ENCODE measurements at places on chromosomes 2 and 18.

DNA sequence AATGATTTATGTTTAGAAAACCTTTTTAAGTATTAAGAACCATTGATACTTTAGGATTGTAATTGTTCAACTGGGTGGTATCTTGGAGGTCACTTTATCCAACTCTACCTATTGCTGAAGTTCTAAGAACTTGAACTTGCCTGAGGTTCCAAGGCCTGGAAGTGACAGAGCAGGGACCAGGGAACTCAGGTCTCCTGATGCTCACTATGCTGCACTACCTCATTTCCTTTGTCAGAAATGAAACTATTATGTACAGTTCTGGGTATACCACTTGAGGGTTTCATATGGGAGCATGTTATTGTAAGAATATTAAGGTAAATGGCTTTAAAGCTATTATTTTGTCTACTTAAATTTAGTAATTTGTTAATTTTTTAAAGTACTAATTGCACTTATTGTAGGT, 3.0 kb downstream of the MBD5 start:
- no peak for DNase-seq

DNA sequence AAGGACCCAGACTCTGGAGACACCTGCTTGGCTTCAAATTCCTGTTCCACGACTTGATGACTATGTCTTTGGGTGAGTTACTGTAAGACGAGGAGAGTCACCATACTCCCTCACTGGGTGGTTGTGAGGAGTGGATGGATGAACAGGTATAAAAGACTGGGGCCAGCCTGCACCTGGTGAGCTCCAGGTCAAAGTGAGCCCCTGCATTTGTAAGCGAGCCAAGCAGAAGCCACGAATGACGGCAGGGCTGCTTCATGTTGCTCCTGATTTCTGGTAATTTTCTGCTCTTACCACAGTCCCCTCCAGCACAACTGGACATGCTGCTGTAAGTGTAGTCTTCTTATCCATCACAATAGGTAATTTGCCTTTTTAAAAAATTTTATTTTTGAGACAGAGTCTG, 86.6 kb downstream of the POLR1A start:
- DNase-seq: no peak

GRCh38 chr2:46327627-46328026, 30.4 kb downstream of the EPAS1 start:
- DNase-seq: no peak

DNA sequence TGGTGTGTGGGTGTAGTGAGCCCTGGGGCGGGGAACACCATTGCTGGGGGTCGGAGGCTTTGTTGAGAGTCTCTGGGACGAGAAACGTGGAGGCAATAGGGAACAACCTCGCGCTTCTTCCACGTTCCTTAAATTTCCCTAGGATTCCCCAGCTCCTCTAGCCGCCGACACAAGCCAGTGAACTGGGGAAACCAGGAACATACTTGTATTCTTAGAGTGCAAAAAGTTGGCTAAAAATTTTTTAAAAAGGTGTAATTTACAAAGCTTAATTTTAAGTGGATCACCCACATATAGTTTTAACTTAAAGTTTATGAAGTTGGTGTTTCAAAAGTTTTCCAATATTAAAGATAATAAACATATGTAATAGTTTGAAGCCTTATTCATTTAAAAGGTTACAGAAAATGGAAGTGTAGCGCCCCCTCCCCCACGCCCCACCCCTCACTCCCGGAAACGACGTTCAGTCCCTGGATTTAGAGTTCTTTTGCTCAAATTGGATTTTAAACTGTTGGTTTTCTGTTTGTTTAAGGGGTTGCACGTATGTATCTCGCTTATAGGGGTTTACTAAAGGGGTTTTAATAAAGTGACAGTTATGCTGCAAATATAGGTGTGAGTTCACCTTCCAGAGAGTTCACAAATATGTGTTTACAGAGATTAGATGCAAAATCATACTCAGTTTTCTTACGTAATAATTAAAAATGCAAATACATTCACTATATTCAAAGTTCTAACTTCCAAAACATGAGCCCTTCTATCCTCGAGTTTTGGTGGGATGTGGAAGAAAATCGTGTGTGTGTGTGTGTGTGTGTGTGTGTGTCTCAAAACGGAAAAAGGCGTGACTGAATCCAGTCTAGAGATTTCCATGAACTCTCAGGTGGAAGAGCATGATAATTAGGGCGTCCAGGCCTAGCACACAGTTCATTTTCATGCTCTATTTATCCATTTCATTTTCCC, 872 bp downstream of the DSG2 start:
- DNase-seq: no peak

GRCh38 chr18:76405681-76406356, 89.2 kb downstream of the ZNF516 start:
- no peak for DNase-seq

- DNase-seq: no peak
Observed at GRCh38 chr2:77387324-77387723, 134.9 kb downstream of the LRRTM4 start.

DNA sequence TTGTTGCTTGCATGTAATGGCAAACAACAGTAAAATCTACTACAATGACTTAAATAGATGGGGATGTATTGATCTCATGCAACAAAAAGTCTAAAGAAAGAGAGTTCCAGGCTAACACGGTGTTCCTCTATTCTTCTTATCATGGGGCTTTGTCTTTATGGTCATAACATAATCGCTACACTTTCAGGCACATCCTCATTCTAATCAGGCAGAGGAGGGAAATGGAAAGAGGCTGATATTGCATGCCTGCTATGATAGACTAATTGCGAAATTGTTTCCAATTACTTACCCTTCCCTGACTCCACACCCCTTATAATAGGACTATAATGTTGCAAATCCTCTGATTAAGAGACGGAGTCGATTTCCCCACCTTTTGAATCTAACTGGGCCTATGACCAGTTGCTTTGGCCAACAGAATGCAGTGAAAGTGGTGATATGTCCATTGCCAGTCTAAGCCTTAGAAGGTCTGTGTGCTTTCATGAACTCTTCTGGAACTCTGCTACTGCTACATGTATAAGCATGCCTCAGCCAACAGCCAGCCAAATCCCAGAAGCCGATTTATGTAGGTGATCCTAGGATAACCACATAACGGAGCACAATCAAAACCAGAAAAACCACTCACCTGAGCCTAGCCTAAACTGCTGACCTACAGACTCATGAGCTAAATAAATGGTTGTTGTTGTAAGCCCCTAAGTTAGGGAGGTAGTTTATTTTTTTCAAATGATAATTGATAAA, 180.3 kb upstream of the TACR1 start:
- DNase-seq: no peak

DNA sequence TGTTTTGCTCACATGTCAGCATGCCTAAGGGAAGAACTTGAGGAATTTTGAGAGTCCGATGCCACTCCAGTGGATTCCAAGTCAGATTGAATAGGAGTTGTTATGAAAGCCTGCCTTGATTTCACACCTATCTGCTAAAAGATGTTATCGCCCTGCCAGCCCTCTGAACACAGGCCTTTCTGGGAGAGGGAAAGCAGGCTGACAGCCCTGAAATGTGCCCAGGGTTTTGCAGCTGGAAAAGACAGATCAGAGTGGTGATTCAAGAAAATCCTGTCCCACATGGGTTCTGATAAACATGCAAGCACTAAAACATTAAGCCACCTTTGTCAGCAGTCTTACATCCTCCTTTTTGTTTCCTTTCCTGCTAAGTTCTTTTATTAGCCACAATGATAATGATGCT, 1752.9 kb upstream of the CELF4 start:
- DNase-seq: no peak
